ENCODE measurements at places on chromosomes 4 and X. TPM values are rescaled to one million over a fixed set of nuclear protein-coding genes. Genes with fewer than 3 reads are reported as not detected.

Gene TRPC5OS
- not detected for total RNA-seq

Gene CT45A3
- not detected for total RNA-seq

Gene TXK
- total RNA-seq: 0.15 TPM

Gene SYTL4
- total RNA-seq: 18.6 TPM

DNA sequence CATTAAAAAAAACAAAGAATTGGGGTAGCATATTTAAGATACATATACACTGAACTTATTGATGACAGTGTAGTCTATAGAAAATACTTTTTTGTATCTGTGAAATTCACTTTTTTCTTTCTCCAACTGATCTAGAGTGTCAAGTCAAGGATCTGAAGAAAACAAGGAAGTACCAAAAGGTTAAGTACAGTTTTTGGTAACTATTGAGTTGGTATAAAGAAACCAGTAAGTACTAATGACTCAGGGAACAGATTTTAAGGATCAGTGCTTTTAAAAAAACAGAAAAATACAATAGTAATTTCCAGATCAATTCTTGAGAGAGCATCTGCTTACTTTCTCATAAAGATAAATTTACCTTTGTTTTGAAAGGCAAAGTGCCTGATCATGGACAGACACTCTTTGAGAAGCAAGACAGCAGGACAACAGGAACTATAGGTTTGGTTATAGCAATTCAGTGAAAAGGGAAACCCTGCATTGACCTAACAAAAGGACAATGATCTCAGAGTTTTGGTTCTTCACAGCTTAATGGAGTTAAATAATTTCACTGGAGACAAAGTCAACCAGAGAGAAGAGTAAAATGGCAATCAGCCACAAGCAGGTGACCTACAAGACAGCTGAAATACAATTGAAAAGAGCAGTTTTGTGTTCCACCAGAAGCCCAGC, 23.4 kb downstream of the TRMT10A start:
- no peak for ATAC-seq

- ATAC-seq: no peak
Measured at GRCh38 chr4:16590797-16591196, 307.6 kb downstream of the LDB2 start.

DNA sequence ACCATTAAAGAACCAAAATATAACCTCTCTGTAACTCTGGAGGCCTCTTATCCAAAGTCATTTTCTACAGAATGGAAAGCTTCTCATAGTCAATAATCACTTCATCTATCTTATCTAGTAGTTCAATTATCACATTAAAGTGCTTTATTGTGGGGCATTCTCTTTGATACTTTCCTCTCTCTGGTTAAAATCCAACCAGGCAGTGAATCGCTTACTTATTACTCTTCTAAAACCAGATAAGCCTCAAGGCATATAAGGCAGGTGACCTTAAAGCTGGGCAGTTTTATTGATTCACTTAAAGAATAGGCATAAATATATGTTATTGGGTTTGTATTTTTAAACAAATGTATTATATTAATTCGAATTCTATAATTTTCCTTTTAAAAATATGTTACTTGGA, 2162.1 kb upstream of the TENM3 start:
- ATAC-seq: no peak

DNA sequence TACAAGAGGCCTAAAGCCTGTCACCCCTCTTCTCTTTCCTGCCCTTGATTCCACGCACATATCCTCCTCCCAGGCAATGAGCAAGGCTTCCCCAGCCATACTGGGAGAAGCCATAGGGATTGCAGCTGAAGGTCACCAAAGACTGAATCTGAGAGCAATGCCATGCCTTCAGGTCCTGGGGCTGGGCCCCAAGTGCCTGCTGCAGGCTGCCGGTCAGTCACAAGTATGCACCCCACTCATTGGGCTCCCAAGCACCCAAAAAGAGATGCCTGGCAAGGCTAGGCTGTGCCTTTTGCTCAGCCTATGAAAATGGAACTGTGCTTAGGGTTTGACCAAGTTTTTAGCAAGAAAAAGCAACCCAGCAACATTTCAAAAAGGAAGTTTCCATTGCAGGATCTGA, 210.6 kb upstream of the MAMLD1 start:
- ATAC-seq: no peak

All from motor neuron (in vitro differentiated cells).